Transverse colon (tissue), 4 donors: ENCODE measurements at places on chromosomes 7 and 10. TPM values are rescaled to one million over a fixed set of nuclear protein-coding genes. Genes with fewer than 3 reads are reported as not detected.

DNA sequence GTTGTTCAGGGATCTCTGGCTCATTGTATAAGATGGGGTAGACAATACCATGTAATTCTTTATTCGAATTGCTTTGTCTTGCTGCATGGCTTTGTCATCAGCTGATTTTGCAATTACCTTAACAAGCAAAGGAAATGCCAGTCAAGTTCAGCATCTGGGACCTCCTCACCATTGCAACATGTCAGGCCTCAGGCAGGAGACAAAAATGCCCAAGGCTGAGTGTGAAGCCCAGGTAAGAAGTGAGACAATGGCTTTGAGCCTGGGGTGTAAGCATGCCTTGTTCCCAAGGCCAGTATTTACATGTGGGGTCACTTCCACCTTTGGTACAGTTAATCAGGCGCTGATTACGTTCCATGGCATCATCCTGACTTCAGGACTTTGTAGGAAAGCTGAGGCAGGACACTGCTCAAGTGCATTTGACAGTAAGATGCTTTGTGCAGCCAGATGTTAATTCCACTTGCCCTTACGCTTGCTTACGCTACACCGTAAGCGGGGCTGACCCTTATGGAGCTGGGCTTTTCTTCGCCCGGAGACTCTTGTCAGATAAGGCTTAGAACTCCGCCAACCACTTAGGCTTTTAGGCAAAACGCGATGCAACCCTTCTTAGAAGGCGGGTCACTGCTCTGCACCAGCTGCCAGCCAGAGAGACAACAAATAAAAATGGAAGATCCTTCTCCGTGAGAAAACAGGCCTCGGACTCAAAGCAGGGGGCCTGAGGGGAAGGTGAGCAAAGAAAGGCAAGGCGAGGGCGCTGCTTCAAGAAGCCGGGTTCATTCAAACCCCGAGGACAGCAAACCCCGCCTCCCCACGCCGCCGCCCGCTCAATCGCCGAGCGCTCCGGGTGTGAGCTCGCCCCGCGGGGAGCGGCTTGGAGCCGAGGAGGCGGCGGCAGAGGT is 1.3 kb upstream of the SP4 start:
- DNase-seq = no peak

CPSF4 gene
- total RNA-seq = 65.5 TPM

DNA sequence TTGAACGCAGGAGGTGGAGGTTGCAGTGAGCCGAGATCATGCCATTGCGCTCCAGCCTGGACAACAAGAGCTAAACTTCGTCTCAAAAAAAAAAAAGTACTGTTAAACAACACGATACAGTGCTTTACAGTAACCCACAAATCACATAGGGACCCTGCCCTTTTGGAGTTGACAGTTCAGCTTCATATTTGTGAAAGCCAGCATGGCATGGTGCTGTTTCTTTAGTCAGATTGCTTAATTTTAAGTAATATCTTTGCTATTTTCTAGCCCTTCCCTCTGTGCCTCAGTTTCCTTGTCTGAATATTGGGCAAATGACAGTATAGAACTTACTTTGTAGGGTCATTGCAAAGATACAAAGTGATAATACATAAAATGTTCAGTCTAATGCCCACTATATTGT is 4.9 kb downstream of the CDC123 start:
- no peak for DNase-seq

LRRC17 gene
- total RNA-seq = 5.8 TPM

DNA sequence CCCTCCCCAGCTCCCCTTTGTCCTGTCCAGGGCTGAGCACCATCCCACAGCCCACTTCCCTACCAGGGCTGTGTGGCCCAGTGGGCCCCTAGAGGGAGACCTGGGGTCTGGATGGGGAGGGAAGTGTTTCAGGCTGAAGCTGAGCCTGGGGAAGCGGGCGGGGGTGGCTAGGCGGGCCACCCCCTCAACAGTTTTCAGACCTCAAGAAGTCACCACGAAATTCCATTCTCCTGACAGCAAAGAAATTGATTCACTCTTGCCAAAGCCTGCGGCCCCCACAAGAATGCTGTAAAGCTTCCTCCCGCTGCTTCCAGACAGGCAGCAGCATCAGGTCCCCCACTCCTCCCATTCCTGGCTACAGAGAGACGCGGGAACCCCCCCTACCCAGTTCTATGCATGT is 2.5 kb upstream of the LFNG start:
- DNase-seq = no peak
